ENCODE measurements at places on chromosomes 2 and 18.

- no peak for DNase-seq
Measured at GRCh38 chr18:3319399-3319798, 57.5 kb downstream of the MYL12B start.

DNA sequence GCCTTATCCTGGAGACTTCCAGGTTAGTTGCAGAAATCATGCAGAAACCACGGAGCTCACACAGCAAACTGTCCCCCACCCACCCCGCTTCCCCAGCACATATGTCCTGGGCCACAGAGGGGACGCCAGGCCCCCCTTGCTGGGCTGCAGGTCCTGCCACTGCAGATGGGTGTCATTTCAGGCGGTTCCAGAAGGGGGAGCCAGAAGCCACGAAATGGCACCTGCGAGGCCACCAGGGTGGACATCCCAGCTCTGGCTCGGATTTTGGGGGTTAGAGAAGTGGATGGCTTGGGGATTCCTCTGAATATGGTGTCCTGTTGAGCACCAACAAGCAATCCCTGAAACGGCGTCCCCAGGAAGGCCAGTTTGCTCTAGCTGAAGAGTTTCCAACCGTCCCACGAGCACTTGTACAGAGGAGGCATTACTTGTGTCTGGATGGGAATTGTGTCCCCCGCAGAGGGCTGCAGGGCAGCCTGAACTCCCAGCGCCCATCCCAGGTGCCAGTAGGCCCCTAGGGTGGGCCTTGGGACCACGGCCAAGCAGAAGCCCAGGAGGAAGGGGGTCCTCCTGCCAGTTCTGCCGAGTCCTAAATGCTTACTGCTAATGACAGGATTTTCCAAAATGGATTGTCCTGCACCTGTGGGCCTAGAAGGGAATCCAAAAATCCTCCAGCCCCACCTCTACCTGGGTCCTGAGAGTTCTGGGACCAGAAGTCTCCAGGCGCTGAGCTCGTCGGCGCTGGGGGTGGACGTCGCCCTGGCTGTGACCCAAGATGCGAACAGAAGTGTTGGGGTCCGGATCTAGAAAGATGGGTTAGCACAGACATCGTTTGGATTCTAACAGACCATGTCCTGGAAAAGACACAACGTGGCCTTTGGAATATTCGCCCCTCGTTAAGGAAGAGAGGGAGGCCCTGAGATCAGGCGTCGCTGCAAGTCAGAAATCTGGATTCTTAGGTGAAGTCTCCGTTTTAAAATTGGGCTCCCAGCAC lies 14.6 kb upstream of the NFATC1 start:
- peak; percentile 22 for DNase-seq

- DNase-seq: no peak
Measured at GRCh38 chr2:203340791-203341487, 12.7 kb downstream of the ABI2 start.

DNA sequence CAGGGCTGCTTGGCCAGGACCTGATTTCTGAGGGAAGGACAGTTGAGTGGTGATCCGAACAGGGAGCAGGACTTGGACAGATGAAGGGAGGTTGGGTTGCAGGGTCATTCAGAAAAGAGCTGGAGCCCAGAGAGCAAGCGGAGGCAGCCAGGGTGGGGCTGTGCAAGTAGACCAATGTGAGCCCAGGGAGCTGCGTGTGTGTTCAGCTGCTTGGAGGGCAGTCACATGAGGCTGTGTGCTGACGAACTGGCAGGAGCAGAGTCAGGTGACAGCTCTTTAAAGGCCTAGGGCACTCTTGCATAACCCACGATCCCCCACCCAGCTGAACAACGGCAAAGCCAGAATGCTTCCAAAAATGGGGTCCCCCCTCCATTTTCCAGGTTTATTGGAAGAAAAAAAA lies 4.6 kb upstream of the MLPH start:
- peak; percentile 38 for DNase-seq

DNA sequence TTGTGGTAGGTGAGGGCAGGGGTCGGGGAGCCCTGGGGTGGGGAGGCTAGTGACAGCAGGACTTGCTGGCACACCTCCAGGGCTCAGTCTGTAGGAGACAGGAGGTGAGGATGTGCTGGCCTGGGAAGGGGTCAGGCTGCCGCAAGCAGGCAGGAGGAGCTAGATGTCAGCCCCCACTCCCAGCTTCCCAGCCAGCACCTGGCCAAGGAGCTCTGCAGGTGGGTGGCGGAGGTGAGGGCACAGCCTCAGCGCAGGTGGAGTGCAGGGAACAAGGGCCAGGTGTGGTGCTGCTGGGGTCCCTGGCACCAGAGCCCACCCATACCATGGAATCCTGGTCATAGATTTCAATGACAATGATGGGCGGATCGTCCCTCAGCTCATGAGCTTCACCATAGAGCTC lies 2.9 kb downstream of the OTOF start:
- DNase-seq: no peak

DNA sequence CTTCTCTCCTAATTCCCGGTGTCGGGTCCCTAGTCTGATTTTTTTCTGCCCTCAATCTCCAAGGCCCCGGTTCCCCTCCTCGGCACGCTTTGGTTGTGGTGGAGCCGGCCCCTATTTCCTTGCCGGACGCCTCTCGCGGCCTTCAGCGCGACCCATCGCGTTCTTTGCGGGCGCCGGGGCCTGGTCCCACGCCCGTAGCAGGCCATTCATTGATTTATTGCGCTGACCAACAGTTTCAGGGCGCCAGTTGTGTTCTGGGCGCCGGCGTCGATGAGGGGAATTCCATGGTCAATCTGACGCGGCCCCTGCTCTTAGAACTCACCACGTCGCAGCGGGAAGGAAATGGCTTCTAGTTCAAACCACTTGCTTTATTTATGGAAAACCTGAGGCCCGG lies 396 bp downstream of the CNOT9 start:
- DNase-seq: peak; percentile 73

GRCh38 chr18:32112826-32113225 lies 21.2 kb downstream of the RNF138 start:
- DNase-seq: no peak

DNA sequence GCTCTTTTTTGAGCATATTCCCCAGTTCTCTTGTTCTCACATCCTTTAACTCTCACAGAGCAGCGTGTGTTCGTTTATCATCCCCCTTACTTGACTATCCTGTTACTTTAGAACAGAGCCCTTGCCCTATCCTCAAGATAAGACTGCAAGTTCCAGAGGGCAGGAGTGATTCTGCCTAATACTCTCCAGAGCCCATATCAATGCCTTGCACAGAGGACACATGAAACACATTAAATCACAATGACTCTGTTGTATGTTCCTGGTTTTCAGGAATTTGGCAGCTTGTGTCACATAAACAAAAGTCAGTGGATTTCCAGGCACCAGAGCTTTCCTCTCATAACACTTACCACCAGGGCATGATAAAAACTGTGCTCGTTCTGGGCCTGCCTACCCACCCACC lies 156.7 kb downstream of the RNF144A start:
- no peak for DNase-seq

GRCh38 chr2:177147093-177147694 lies 65.4 kb upstream of the HNRNPA3 start:
- peak; percentile 55 for DNase-seq
